ENCODE measurements at places on chromosomes 12 and 14. TPM values are rescaled to one million over a fixed set of nuclear protein-coding genes. Genes with fewer than 3 reads are reported as not detected.
A peak's percentile ranks its signal among the peaks of the same experiment; 100 is the strongest.

GRCh38 chr12:62604373-62604772 is 137.7 kb downstream of the MON2 start:
- peak overlapping the region; percentile 95 for H3K4me3 ChIP-seq
- H3K4me1 ChIP-seq, result peaks cover 5% of the 10 kb centered on the region
- H3K27me3 ChIP-seq, result no peaks in the 10 kb centered on the region
- H3K36me3 ChIP-seq, result no peaks in the 10 kb centered on the region

DNA sequence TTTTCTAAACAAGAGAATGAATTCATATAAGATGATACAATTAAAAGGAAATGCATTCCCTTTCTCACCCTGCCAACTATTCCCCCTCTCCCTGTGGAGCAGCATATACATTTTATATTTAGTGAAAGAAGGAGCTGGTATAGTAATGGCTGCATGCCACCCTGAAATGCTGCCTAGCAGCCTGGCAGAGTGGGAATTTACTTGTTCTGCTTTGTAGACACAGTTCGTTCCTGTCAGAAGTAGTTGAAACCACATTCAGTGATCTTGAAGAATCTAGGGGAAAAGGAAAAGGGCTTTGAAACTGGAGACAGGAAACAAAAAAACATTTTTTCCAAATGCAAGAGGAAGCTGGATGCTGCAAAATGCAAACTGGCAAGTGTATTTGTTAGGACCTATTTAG is 176.0 kb upstream of the PLEKHA5 start:
- H3K4me3 ChIP-seq, result no peak overlapping the region
- no peak for DNase-seq
- H3K36me3 ChIP-seq, result no peaks in the 10 kb centered on the region
- H3K27ac ChIP-seq, result no peak overlapping the region
- no peaks in the 10 kb centered on the region for H3K27me3 ChIP-seq

- H3K36me3 ChIP-seq, result no peaks in the 10 kb centered on the region
- no peak overlapping the region for H3K4me3 ChIP-seq
- H3K27ac ChIP-seq, result no peak overlapping the region
- no peaks in the 10 kb centered on the region for H3K4me1 ChIP-seq
- H3K27me3 ChIP-seq, result no peaks in the 10 kb centered on the region
Measured at GRCh38 chr14:106551265-106551664, 1024.9 kb downstream of the TMEM121 start.

- no peaks in the 10 kb centered on the region for H3K27me3 ChIP-seq
- H3K27ac ChIP-seq, result no peak overlapping the region
- DNase-seq, result no peak
- H3K4me3 ChIP-seq, result no peak overlapping the region
- no peaks in the 10 kb centered on the region for H3K36me3 ChIP-seq
Measured at GRCh38 chr14:63011623-63012022, 33.6 kb downstream of the KCNH5 start.

SLC16A7 gene
- total RNA-seq, result 10.5 TPM

TSHR gene
- total RNA-seq, result not detected

Data from testis (tissue), 5 donors.